Activated naive CD4-positive, alpha-beta T cell treated with anti-CD3 and anti-CD28 coated beads, Interleukin-2, amount 50 U/mL, for 16 hours (primary cell): ENCODE measurements at places on chromosomes 5 and 9.

- DNase-seq = no peak
Measured at GRCh38 chr5:60196385-60197113, 303.0 kb upstream of the PDE4D start.

GRCh38 chr5:68239487-68239886 lies 23.9 kb downstream of the PIK3R1 start:
- peak; percentile 79 for DNase-seq

GRCh38 chr5:157912621-157913325 lies 53.8 kb upstream of the CLINT1 start:
- no peak for DNase-seq

- no peak for DNase-seq
Measured at GRCh38 chr5:94113-94892, 2.3 kb downstream of the PLEKHG4B start.

- DNase-seq = no peak
Measured at GRCh38 chr5:148633067-148633377, 21.3 kb downstream of the HTR4 start.

- no peak for DNase-seq
Measured at GRCh38 chr9:79353856-79354520, 217.8 kb upstream of the TLE4 start.

GRCh38 chr9:5230554-5230953 lies 665 bp upstream of the INSL4 start:
- no peak for DNase-seq

DNA sequence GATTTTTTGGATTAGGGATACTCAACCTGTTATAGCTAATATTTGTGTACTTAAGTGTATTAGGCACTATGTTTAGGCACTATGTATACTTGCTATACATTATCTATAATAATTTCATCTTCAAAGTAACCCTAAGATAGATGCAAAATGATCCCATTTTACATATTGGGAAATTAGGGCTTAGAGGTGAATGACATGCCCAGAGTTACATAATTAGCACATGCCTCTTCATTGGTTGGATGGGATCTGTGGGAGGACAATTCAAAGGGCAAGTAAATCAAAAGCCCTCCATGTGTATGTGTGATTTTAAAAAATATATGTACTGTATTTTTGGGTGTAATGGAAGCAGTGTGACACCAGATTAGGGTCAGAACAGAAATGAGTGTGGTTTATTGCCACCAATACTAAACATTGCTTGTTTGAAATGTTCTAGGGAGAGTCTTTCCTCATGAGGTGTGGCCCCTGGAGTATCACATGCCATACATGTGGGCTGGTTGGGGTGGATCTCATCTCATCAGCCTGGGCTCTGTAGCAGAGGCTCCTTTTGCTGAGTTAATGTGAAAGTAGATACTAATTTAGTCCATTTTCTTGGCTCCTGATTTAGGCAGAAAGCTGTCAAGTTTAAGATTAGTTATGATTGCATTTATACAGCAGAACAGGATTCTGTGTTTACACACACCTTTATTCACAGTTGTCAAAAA lies 5.5 kb downstream of the C9orf85 start:
- DNase-seq = no peak

DNA sequence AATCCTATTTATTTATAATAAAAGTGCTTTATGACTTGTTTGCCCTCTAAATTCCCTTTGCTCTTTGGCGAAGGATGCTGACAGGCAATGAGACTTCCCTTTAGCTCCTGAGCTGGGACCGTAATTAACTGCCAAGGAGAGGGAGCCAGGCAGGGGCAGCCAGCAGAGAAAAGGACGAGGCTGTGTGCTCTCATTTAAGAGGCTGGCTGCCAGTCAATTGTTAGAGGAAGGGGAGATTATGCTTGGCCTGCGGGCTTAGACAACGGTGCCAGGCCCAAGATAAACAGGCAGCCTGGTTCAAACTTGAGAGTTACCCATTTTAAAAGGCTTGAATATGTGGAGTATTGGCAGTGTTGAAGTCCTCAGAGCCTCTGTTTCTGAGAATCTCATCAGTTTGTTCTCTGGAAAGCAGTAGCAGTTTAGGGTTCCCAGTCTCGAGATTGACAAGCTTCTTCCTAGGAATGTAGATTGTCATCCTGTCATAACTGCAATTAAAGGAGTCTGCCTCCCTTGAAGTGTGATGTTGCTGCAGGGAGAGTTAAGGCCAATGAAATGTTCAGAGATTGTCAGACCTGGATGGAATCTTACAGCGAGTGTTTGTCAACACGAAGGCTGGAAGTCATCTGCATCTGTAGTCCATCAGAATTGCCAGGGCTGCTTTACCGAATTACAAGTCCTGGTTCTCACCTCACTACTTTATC lies 113.2 kb downstream of the JAKMIP2 start:
- DNase-seq = no peak

DNA sequence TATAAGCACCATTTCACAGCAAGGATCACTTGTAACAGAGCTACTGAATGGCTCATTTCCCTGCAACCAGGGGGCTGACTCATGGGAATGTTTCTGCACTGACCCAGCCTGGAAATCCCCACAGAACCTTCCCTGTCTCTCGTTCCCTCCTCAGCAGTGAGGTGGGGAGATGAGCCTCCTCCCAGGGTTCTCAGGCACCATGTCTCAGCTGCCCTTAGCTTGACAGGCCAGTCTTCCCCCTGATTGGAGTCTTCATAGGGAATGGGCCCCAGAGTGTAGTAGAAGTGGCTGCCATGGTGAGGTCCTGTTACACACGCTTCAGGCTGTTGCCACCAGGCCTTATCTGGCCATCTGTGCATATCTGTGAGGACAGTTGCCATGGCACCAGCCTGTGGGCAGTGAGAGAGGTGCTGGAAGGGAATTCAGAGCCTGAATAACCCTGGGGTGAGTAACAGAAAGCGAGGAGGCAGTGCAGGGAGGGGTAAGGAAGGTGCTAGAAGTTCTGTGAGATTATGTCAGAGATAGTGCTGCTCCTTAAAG lies 324.4 kb downstream of the ENC1 start:
- DNase-seq = no peak

GRCh38 chr5:138354926-138355378 lies 2.5 kb downstream of the KDM3B start:
- peak; percentile 57 for DNase-seq

DNA sequence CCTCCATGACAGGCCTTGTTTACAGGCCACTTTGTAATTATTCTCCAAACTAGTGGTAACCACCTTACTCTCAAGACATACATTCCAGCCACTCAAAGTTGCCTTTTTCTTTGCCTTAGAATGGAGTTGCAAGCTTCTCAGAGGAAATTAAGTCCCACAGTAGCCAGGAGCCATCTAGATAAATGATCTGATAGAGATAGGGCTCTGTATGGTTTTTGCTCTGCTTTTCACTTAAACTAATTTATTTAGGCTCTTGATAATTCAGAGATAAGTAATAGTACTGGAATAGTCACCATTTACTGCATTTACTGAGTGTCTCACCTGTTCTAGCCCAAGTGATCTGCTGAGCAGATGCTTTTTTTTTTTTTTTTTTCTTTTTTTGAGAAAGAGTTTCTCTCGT lies 7.5 kb downstream of the LARP1 start:
- no peak for DNase-seq

DNA sequence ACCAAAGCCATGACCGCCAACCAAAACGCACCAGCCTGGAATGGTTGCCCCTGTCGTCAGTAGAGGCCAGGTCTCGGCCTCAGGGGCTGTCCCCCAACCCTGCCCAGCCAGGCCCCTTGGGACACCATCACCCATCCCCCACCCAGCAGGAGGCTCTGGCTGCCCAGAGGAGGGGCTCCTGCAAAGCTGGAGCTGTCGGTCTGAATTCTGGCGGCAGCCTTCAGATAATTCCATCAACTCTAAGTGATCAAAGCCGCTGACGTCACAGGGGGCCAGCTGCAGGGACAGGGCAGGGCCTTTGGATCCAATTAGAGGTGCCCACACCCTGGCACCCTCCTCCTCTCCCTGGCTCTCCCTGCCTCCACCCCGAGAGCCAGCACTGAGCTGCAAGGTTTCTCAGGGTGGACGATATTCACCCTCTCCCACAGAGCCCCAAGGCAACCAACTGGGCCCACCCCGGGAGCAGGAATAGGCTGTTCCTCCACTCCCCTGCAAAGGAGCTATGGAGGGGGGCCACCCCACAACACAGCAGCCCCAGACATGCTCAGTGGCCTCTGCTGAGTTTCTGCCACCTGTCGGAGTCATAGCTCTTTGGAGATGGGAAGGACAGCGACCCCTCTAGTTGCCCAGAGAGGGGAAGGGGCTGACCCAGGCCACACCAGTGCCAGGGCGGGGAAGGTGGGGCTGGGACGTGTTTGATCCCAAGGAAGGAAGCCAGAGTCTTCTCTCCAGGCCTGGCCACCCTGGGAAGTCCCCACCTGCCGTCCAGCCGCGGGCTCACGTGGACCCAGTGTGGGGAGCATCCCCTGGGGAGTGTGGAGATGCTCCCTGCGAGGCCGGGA lies 78.4 kb downstream of the NTNG2 start:
- no peak for DNase-seq

GRCh38 chr5:4700871-4701270 lies 439.3 kb upstream of the ADAMTS16 start:
- DNase-seq = no peak
